Activated naive CD4-positive, alpha-beta T cell treated with anti-CD3 and anti-CD28 coated beads for 36 hours (primary cell): ENCODE measurements at places on chromosomes 1 and 21. TPM values are rescaled to one million over a fixed set of nuclear protein-coding genes. Genes with fewer than 3 reads are reported as not detected.

- no peak overlapping the region for H3K4me3 ChIP-seq
- H3K4me1 ChIP-seq = peaks cover 39% of the 10 kb centered on the region
- peaks cover 4% of the 10 kb centered on the region for H3K36me3 ChIP-seq
These were observed 1113.9 kb upstream of the B3GALT2 start for GRCh38 chr1:194300340-194300739.

GRCh38 chr1:31733389-31734219, 29.8 kb upstream of the COL16A1 start:
- DNase-seq = no peak
- H3K36me3 ChIP-seq = no peaks in the 10 kb centered on the region
- H3K4me1 ChIP-seq = peaks cover 4% of the 10 kb centered on the region
- H3K27me3 ChIP-seq = no peaks in the 10 kb centered on the region
- no peak overlapping the region for H3K4me3 ChIP-seq
- H3K27ac ChIP-seq = no peak overlapping the region

DNA sequence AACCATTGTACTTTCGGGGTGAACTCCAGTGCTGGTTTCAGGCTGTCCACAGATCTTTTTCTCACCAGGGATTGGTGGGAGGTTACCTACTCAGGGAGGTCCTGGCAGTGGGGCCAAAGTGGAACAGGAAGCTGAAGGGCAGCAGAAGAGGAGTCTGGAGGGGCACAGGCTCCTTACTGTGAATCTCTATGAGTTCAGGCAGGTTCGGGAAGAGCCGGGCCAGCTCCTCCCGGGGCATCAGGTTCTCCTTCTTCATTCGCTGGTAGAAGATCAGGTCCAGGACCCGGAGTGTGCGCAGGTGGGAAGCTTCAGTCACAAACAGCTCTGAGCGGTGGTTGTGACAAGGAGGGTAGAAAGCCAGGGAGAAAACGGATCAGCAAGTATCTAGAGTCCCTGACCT, 26.7 kb downstream of the LRRC71 start:
- no peak for DNase-seq
- no peaks in the 10 kb centered on the region for H3K4me1 ChIP-seq
- peaks cover 4% of the 10 kb centered on the region for H3K36me3 ChIP-seq
- H3K27me3 ChIP-seq = no peaks in the 10 kb centered on the region
- no peak overlapping the region for H3K27ac ChIP-seq

- H3K4me3 ChIP-seq = no peak overlapping the region
- DNase-seq = no peak
- H3K36me3 ChIP-seq = no peaks in the 10 kb centered on the region
- no peak overlapping the region for H3K27ac ChIP-seq
- peaks cover 3% of the 10 kb centered on the region for H3K27me3 ChIP-seq
- H3K4me1 ChIP-seq = no peaks in the 10 kb centered on the region
These were observed 220.2 kb downstream of the GREM2 start for GRCh38 chr1:240391660-240392260.

GRCh38 chr1:241443561-241443960, 76.0 kb downstream of the FH start:
- DNase-seq = no peak
- H3K4me1 ChIP-seq = no peaks in the 10 kb centered on the region
- H3K27ac ChIP-seq = no peak overlapping the region
- no peak overlapping the region for H3K4me3 ChIP-seq

DNA sequence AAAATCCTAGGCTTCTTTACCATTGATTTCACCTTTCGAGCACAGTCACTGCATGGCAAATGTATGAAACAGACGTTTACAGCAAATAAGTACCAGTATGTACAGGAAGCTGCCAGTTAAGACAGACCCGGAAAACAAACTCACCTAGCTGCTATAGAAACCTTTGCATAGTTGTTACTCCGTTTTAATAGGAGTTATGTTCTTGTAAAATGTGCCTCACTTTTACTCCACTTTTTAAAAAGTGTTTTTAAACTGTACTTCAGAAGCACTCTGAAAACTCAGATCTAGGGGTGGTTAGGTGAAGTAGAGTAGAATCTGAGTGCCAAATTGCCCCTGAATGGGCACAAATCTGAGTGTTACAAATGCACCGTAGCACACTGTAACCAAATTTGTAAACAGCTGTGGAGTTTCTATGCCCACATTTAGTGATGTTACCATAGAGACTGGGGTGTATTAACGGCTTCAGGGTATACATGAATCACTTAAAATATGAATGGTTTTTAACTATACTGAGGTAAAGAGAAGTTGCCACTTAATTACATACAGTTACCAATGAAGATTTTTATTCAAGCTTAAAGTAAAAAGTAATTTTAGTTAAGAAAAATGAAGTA, 30.7 kb downstream of the CNIH4 start:
- no peaks in the 10 kb centered on the region for H3K27me3 ChIP-seq
- DNase-seq = no peak
- no peak overlapping the region for H3K4me3 ChIP-seq
- H3K27ac ChIP-seq = peak overlapping the region; percentile 66
- peaks cover 38% of the 10 kb centered on the region for H3K4me1 ChIP-seq

GRCh38 chr1:149884433-149885338, 14.7 kb upstream of the BOLA1 start:
- DNase-seq = peak; percentile 63
- peaks cover 2% of the 10 kb centered on the region for H3K36me3 ChIP-seq
- no peak overlapping the region for H3K27ac ChIP-seq
- H3K27me3 ChIP-seq = no peaks in the 10 kb centered on the region

The SDC3 gene
- 0.19 TPM for total RNA-seq

The C1QTNF12 gene
- total RNA-seq = 7.8 TPM

The KRTAP22-2 gene
- not detected for total RNA-seq
